ENCODE measurements at places on chromosomes 11 and 22. TPM values are rescaled to one million over a fixed set of nuclear protein-coding genes. Genes with fewer than 3 reads are reported as not detected.

GRCh38 chr22:45993841-45994240 is 16.9 kb upstream of the WNT7B start:
- no peaks in the 10 kb centered on the region for H3K27me3 ChIP-seq
- H3K4me3 ChIP-seq: no peak overlapping the region
- H3K36me3 ChIP-seq: no peaks in the 10 kb centered on the region
- no peak overlapping the region for H3K27ac ChIP-seq
- H3K4me1 ChIP-seq: peaks cover 44% of the 10 kb centered on the region

DNA sequence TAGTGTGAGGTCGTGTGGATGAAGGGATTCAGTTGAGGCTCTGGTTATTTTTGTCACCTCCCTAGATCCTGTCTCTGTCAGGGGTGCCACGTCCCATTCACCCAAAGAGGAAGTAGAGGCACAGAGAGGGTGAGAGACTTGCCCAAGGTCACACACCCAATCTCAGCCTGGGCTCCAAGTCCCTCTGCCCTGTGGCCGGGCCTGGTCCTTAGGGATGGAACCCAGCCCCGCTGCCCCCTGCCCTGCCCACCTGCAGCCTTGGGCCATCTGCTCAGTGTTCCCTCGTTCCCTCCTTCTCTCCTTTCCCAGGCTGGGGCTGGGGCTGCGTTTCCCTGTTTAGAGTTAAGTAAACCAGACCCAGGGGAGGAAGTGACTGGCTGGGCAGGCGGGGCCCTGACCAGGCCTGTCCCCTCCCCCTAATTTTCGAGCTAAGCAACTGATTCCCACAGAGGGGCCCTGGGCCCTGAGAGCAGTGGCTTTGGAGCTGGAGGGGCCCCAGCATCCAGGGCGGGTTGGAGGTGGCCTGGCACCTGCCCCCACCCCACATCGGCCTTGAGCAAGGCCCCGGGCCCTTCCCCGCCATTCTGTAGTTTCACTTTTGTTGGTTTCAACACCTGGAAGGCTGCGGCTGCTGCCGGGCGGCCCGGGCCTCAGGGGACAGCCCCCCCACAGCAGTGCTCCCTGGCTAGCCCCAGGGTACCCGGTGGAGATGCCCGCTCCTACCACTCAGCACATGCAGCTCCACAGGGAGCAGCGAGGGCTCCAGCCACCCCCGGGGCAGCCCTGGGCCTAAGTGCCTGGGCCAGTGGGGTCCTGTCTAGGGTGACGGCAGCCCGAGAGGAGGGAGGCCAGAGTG is 1.5 kb downstream of the TCIRG1 start:
- H3K27me3 ChIP-seq: no peaks in the 10 kb centered on the region
- peak overlapping the region; percentile 98 for H3K4me3 ChIP-seq
- peak; percentile 84 for DNase-seq
- peaks cover 62% of the 10 kb centered on the region for H3K4me1 ChIP-seq
- peak overlapping the region; percentile 93 for H3K27ac ChIP-seq

GRCh38 chr22:29216873-29217666 is 11.4 kb downstream of the EMID1 start:
- DNase-seq: no peak
- H3K4me3 ChIP-seq: no peak overlapping the region
- H3K27me3 ChIP-seq: no peaks in the 10 kb centered on the region

- no peaks in the 10 kb centered on the region for H3K4me1 ChIP-seq
- H3K4me3 ChIP-seq: no peak overlapping the region
- DNase-seq: no peak
- no peak overlapping the region for H3K27ac ChIP-seq
- H3K36me3 ChIP-seq: no peaks in the 10 kb centered on the region
Observed at GRCh38 chr22:27298332-27298731, 503.2 kb downstream of the MN1 start.

GRCh38 chr11:107562647-107563208 is 2.8 kb downstream of the ALKBH8 start:
- no peaks in the 10 kb centered on the region for H3K27me3 ChIP-seq
- no peak overlapping the region for H3K4me3 ChIP-seq
- peaks cover 17% of the 10 kb centered on the region for H3K36me3 ChIP-seq
- H3K27ac ChIP-seq: no peak overlapping the region
- H3K4me1 ChIP-seq: peaks cover 35% of the 10 kb centered on the region

GRCh38 chr11:123549926-123550917 is 104.2 kb downstream of the SCN3B start:
- no peaks in the 10 kb centered on the region for H3K4me1 ChIP-seq
- H3K36me3 ChIP-seq: no peaks in the 10 kb centered on the region
- no peaks in the 10 kb centered on the region for H3K27me3 ChIP-seq
- DNase-seq: no peak
- no peak overlapping the region for H3K4me3 ChIP-seq

- no peaks in the 10 kb centered on the region for H3K36me3 ChIP-seq
- no peak for DNase-seq
- H3K4me3 ChIP-seq: no peak overlapping the region
- H3K27me3 ChIP-seq: no peaks in the 10 kb centered on the region
- no peak overlapping the region for H3K27ac ChIP-seq
Observed at GRCh38 chr22:17281440-17281841, 62.2 kb upstream of the ADA2 start.

DNA sequence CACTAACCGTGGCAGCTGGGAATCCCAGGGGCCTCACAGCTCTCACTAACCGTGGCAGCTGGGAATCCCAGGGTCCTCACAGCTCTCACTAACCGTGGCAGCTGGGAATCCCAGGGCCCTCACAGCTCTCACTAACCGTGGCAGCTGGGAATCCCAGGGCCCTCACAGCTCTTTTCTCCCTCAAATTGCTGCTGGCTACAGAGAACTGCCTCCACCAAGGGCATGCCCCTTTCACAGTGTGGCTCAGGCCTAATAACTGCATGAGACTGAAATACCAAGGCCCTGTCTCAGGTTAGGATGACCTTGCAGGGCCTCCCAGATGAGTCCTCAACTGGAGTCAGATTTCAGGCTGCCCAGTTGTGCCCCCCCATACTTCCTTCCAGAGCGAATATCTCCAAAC is 35.1 kb upstream of the GGTLC2 start:
- no peaks in the 10 kb centered on the region for H3K4me1 ChIP-seq
- no peak for DNase-seq
- H3K4me3 ChIP-seq: no peak overlapping the region
- peaks cover 4% of the 10 kb centered on the region for H3K27me3 ChIP-seq

DNA sequence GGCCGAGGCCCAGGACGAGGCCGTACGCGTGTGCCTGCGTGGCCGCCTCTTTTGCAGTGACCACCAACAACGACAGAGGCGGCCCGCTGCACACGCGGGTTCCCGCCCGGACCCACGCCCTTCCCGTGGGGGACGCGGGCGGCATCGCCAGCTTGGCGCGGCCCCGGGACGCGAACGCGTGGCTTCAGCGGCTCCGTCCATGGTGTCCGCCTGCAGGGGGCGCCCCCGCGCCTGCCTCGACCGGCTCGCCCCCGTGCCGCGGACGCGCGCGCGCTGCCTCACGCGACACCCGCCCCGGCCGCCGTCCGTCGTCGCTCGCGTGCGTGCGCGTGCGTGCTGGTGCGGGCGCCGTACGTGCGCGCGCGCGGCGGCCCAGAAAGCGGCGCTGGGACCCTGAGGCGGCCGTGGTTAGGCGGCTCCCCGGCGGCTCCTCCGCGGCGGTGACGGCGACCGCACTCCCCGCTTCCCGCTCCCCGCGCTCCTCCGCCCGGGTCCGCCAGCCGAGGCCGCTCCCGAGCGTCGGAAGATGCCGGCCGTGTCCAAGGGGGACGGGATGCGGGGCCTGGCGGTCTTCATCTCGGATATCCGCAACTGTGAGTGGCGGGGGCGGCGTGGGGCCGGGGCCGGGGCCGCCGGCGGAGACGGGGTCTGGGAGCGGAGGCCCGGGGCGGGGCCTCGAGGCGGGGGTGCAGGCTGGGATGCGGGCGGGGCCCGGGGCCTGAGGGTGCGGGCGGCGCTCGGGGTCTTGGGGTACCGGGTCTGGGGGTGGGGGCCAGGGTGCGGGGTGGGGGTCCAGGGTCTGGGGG is at the start of gene AP2A2:
TSS of gene AP2A2 (plus strand) at position 375 of the 806 bp plus-strand sequence. CDS start at position 527, 152 bp downstream.
- no peaks in the 10 kb centered on the region for H3K27me3 ChIP-seq
- H3K27ac ChIP-seq: peak within 1 kb of the TSS; percentile 87
- peak within 1 kb of the TSS; percentile 72 for H3K4me3 ChIP-seq
- H3K36me3 ChIP-seq: peaks cover 17% of the 10 kb centered on the region
- peak; percentile 94 for DNase-seq

DNA sequence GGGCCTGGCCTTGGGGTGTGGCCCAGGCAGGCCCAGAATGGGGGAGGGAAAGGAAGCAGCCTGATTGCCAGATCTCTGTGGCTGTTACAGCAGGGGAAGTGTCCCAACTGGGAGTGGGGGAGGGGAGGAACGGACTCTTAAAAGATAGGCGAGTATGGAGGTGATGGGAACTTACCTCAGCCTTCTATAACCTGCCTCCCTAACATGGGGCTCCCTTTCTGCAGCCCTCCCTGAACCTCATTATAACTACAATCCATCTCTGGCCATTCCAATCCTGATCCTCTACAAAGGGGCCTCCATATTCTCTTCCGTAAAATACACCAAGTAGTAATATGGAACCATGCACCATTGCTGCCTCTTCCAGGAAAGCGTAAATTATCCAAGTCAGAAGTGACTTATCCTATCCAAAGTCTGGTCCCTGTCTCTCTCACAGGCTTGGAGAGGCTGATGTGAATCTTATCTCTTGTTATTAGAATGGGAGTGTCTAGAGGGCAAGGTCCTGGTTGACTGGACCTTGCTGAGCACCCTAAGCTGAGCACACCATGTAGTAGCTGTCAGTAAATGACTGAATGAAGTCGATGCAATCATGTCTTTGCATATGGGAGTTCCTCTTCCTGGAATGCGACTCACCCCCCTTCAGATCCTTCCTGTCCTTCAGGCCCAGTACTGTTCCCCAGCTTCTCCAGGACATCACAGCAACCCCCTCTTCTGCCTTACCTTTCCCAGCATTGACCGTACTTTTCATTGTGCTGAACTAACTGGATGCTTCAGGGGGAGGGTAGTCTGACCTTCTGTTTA is 5.9 kb downstream of the RHOG start:
- no peaks in the 10 kb centered on the region for H3K27me3 ChIP-seq
- H3K36me3 ChIP-seq: peaks cover 13% of the 10 kb centered on the region
- H3K4me1 ChIP-seq: peaks cover 97% of the 10 kb centered on the region
- peak overlapping the region; percentile 66 for H3K27ac ChIP-seq
- H3K4me3 ChIP-seq: no peak overlapping the region
- peak; percentile 79 for DNase-seq

DNA sequence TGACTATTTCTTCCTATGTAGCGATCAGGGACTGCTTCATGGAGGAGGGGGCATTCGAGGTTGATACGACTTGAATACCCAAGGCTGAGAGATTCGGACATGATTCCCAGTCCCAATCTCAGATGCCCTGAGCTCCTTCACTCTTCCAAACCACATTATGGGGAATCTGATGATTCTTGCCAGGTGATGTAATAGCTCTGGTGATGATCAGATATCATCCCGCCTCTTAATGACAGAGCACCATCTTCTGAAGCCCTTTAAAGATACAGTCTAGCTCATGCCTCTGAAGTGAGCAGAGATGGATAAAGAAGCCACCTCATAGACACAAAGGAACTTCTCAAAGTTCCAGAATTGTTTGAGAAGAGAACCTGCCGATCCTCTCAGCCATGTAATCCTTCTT is 8.9 kb upstream of the CLMP start:
- no peaks in the 10 kb centered on the region for H3K4me1 ChIP-seq
- H3K27ac ChIP-seq: no peak overlapping the region
- no peaks in the 10 kb centered on the region for H3K36me3 ChIP-seq
- H3K27me3 ChIP-seq: no peaks in the 10 kb centered on the region

Gene NPTXR
- 5.1 TPM for total RNA-seq

Gene TESMIN
- 1.9 TPM for total RNA-seq

Gene TMEM121B
- total RNA-seq: 0.97 TPM

Gene MRGPRF
- total RNA-seq: 11.5 TPM

Gene PGM2L1
- 5.2 TPM for total RNA-seq

Measured in lower lobe of right lung (tissue), 2 donors.